ENCODE measurements at places on chromosomes 2 and 18. TPM values are rescaled to one million over a fixed set of nuclear protein-coding genes. Genes with fewer than 3 reads are reported as not detected.

Gene G6PC2
- total RNA-seq, result not detected

Gene USP14
- total RNA-seq, result 21.4 TPM

Gene RESP18
- total RNA-seq, result not detected

Gene FAM110C
- total RNA-seq, result not detected

Gene LYPD6B
- total RNA-seq, result 2.9 TPM

Gene C2orf66
- total RNA-seq, result 0.36 TPM

Gene INSIG2
- total RNA-seq, result 20.6 TPM

Gene TSPYL6
- total RNA-seq, result not detected

Gene IL36RN
- total RNA-seq, result not detected

GRCh38 chr18:46333431-46334135 lies 229.4 kb downstream of the HAUS1 start:
- H3K27me3 ChIP-seq, result peaks cover 66% of the 10 kb centered on the region
- H3K36me3 ChIP-seq, result no peaks in the 10 kb centered on the region
- no peak for DNase-seq
- no peaks in the 10 kb centered on the region for H3K4me1 ChIP-seq
- H3K27ac ChIP-seq, result no peak overlapping the region
- H3K4me3 ChIP-seq, result no peak overlapping the region

GRCh38 chr18:3097082-3097481 lies 84.1 kb upstream of the LPIN2 start:
- H3K4me3 ChIP-seq, result no peak overlapping the region
- H3K27me3 ChIP-seq, result peaks cover 7% of the 10 kb centered on the region
- no peak for DNase-seq
- peaks cover 17% of the 10 kb centered on the region for H3K4me1 ChIP-seq

- H3K27me3 ChIP-seq, result no peaks in the 10 kb centered on the region
- no peaks in the 10 kb centered on the region for H3K36me3 ChIP-seq
- no peaks in the 10 kb centered on the region for H3K4me1 ChIP-seq
- H3K27ac ChIP-seq, result no peak overlapping the region
Observed at GRCh38 chr2:148530350-148530749, 114.2 kb upstream of the EPC2 start.

DNA sequence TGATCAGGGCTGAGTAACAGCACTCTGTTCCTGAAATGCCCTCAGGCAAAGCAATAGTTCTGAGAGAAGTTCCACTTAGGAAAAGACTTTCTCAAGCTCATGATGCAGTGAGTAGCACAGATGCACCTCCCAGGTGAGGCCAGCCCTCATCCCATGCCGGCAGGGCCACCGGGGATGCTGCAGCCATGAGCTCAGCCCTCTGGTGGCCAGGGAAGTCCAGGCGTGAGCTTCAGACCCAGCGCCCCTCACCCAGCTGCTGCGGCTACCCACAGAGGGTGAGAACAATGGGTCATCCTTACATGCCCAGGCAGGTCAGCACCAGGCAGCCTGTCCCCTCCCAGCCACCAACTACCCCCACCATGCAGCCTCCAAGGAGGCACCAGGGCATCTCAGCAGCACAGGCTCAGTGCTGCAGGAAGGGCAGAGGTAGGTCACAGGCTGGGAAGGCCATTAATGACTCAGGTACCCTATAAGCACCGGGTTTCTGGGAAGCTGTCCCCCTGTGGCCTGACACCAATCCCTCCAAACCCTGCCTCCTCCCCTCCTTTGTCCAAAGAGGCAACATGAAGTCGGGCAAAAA lies 50.6 kb downstream of the TTC32 start:
- no peak for DNase-seq
- H3K4me3 ChIP-seq, result no peak overlapping the region
- no peak overlapping the region for H3K27ac ChIP-seq
- H3K4me1 ChIP-seq, result no peaks in the 10 kb centered on the region

- H3K27me3 ChIP-seq, result no peaks in the 10 kb centered on the region
- no peaks in the 10 kb centered on the region for H3K4me1 ChIP-seq
- no peak for DNase-seq
- H3K27ac ChIP-seq, result no peak overlapping the region
- H3K4me3 ChIP-seq, result peak overlapping the region; percentile 51
Observed at GRCh38 chr2:212892193-212892592, 259.2 kb downstream of the IKZF2 start.

DNA sequence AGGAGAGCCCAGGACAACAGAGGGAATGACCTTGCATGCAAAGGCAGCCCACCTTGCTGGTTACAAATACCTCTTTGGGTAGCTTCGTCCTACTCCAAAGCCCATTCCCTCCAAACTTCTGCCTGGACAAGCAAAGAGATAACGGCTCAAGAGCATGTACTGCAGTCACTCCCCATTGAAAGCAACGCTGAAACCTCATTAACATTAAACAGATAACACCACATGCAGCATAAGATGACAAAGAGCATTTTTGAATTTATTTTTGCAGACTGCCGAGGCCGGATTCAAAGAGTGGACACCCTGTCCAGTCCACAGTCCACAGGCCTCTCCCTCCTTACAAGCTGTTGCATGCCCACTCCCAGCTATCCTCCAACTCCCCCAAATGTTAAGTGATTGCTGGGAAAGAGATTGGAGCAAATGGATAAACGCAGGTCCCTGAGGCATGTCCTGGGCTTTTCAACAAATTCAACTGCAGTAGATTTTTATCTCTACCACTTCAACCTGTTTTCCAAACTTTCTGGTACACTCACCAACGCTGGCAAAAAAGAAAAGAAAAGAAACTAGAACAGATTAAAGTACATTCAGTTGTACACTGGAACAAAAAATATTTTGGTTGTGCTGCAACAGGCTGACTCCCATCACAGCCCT lies 40.1 kb downstream of the MREG start:
- DNase-seq, result no peak
- no peaks in the 10 kb centered on the region for H3K36me3 ChIP-seq
- H3K27ac ChIP-seq, result no peak overlapping the region
- H3K4me1 ChIP-seq, result peaks cover 4% of the 10 kb centered on the region

- no peaks in the 10 kb centered on the region for H3K27me3 ChIP-seq
- peaks cover 18% of the 10 kb centered on the region for H3K4me1 ChIP-seq
- peaks cover 63% of the 10 kb centered on the region for H3K36me3 ChIP-seq
- peak overlapping the region; percentile 84 for H3K27ac ChIP-seq
Observed at GRCh38 chr2:27638037-27638637, 9.3 kb downstream of the GPN1 start.

- no peaks in the 10 kb centered on the region for H3K27me3 ChIP-seq
- no peak overlapping the region for H3K27ac ChIP-seq
- no peaks in the 10 kb centered on the region for H3K36me3 ChIP-seq
- DNase-seq, result no peak
Observed at GRCh38 chr2:40546439-40547191, 94.7 kb upstream of the SLC8A1 start.

DNA sequence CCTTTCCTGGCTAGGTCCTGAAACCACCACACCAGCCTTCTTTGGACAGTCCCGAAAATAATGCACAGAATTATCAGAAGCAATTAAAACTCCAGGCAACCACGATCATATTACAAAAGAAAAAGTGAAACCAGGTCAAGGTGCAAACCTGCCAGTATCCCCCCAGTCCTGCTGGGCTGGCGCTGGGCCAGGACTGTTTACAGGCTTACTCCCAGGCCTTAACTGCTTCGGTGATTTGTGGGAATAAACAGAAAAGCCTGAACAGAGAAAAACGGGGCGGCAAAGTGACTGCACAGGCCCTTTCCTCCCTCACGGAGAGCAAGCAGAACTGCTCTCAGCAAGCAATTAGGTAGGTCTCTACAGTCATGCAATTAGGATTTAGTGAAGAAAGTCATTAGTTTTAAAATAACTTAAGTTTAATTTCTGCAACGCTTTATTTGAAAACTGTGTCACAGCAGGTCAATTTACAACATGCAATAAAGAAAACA lies 1.3 kb downstream of the HDAC4 start:
- peak overlapping the region; percentile 29 for H3K27ac ChIP-seq

DNA sequence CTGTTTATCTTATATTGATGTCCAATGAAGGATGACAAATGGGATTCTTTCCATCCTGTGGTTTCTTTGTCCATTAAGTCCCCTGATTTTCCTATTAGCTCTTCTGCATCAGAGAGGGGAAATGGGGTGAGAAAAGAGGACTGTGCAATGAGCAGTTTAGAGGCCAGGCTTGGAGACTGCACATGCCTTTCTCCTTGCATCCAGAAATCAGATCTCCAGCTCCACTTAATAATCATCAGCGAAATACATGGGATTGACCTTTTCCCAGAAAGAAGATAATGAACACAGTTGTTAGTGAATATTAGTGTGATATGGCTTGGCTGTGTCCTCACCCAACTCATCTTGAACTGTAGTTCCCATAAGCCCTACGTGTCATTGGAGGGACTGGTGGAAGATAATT lies 697.4 kb downstream of the CBLN2 start:
- H3K36me3 ChIP-seq, result no peaks in the 10 kb centered on the region
- no peak for DNase-seq
- no peak overlapping the region for H3K27ac ChIP-seq
- no peak overlapping the region for H3K4me3 ChIP-seq

DNA sequence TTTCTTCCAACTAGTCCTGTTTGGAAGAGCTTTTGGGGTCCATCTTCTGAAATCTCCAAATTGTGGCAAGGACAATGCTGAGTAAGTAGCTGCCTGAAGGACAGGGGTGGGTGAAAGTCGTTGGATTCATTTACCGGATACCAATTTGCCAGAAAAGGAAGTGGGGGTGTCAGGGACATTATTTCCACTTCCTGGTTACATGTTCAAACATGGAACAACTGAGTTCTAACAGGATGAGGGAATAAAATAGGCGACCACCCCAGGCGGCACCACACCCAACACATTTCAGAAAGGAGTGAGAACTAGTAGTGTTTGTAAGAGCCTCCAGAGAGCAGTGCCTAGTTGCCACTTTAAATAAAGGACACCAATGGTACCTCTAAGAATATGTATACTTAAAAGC lies 158.6 kb upstream of the SERTAD2 start:
- no peak overlapping the region for H3K4me3 ChIP-seq
- H3K36me3 ChIP-seq, result no peaks in the 10 kb centered on the region
- no peak for DNase-seq
- peaks cover 10% of the 10 kb centered on the region for H3K4me1 ChIP-seq
- no peak overlapping the region for H3K27ac ChIP-seq

DNA sequence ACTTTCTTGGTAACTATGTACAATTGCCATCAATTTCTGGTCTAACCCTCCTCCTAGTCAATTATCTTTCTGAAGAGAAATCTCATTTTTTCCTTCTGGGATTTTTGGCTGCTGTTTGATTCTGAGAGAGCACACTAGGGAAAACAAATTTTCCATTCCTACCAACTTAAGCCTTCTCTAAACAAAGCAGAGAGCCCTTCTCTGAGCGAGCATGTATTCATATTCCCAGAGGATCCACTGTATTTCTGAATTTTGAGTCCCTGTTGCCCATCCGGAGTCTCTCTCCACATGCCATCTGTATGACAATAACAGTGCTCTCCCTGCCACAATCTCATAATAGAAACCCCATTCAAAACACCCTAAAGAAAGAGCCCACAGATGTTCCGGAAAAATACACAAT lies 78.5 kb downstream of the MAIP1 start:
- H3K27me3 ChIP-seq, result no peaks in the 10 kb centered on the region
- DNase-seq, result no peak
- no peak overlapping the region for H3K4me3 ChIP-seq
- peaks cover 4% of the 10 kb centered on the region for H3K4me1 ChIP-seq
- no peaks in the 10 kb centered on the region for H3K36me3 ChIP-seq
- no peak overlapping the region for H3K27ac ChIP-seq

- H3K27ac ChIP-seq, result no peak overlapping the region
- H3K4me1 ChIP-seq, result no peaks in the 10 kb centered on the region
- H3K27me3 ChIP-seq, result no peaks in the 10 kb centered on the region
- H3K36me3 ChIP-seq, result no peaks in the 10 kb centered on the region
- H3K4me3 ChIP-seq, result no peak overlapping the region
Observed at GRCh38 chr2:24432121-24432520, 58.9 kb upstream of the NCOA1 start.

GRCh38 chr2:101355401-101356054 lies 31.8 kb downstream of the CREG2 start:
- no peak overlapping the region for H3K27ac ChIP-seq
- peaks cover 17% of the 10 kb centered on the region for H3K4me1 ChIP-seq
- no peak overlapping the region for H3K4me3 ChIP-seq

- H3K27me3 ChIP-seq, result no peaks in the 10 kb centered on the region
- DNase-seq, result peak; percentile 31
- no peak overlapping the region for H3K4me3 ChIP-seq
- peaks cover 30% of the 10 kb centered on the region for H3K4me1 ChIP-seq
Observed at GRCh38 chr2:28080911-28081310, 190.4 kb downstream of the BABAM2 start.

All from osteoblast (primary cell).